ENCODE measurements at places on chromosomes 5 and 9. TPM values are rescaled to one million over a fixed set of nuclear protein-coding genes. Genes with fewer than 3 reads are reported as not detected.

Gene INSL6
- total RNA-seq, result not detected

Gene EPB41L4B
- total RNA-seq, result not detected

Gene DRD1
- not detected for total RNA-seq

Gene KCNMB1
- not detected for total RNA-seq

Gene PCDHA1
- total RNA-seq, result not detected

Gene GABRB2
- total RNA-seq, result not detected

Gene ACOT12
- 0.46 TPM for total RNA-seq

Gene UBE2QL1
- total RNA-seq, result not detected

Measured in naive thymus-derived CD4-positive, alpha-beta T cell (primary cell).